Natural killer cell (primary cell): ENCODE measurements at places on chromosomes 13 and 19. TPM values are rescaled to one million over a fixed set of nuclear protein-coding genes. Genes with fewer than 3 reads are reported as not detected.

The F10 gene
- not detected for total RNA-seq

The RAB3D gene
- 15.7 TPM for total RNA-seq

The CYP4F2 gene
- total RNA-seq, result 0.75 TPM

The CGB8 gene
- not detected for total RNA-seq

The TMEM238 gene
- 2.9 TPM for total RNA-seq
